Stimulated activated CD4-positive, alpha-beta T cell treated with anti-CD3 and anti-CD28 coated beads, TNF-alpha, amount 100 ng/mL, for 48 hours (primary cell): ENCODE measurements at places on chromosomes 1 and 21.

DNA sequence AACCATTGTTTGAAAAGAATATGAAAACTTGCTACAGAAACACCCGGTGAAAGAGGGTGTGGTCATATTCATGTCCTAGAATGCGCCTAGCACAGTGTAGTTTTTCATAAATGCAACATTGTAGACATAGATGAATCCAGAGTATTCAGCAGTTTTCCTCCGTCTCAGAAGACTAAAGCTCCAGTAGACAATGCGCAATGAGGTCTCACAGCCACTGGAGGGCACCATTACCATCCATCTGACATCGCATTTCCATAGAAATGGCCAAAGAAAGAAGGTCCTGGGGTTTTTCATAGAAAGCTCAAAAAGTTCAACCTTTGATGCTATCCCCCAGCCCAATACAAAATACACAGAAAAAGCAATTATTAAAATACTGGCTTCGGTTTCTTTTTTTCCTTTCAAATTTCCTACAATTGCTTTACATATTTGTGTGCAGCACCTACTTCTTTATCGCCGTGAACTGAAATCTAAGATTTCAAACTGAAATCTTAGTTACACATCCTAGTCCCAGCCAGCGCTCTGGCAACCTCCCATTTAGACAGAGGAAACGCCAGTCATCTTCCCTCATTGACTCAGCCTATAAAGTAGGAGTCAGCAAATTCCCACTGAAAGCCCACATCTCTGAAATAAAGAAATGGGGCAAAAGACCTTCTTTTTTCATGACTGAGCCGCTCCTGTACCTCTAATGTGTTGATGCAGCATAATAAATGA is 3.9 kb upstream of the CD58 start:
- DNase-seq = no peak

DNA sequence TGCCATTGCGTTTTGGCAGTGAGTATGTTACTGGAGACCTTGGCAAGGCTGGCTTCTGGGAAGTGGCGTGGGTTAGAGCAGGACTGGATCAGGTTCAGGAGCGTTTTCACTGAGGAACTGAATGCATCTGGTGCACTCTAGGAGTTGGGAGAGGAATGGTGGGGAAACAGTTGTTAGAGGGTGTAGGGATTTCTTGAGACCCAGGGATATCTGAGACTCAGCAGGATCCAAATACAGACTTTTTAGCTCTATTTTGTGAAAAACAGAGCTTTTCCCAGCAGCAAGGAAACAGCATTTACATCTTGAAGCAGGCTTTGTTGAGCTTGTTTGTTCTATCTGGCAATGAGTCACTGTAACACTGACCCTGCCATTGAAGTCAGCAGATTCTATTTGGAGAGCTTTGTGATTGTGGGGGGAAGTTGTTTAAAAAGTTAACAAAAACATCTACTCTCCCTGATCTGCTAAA is 56.9 kb upstream of the NRIP1 start:
- DNase-seq = no peak

DNA sequence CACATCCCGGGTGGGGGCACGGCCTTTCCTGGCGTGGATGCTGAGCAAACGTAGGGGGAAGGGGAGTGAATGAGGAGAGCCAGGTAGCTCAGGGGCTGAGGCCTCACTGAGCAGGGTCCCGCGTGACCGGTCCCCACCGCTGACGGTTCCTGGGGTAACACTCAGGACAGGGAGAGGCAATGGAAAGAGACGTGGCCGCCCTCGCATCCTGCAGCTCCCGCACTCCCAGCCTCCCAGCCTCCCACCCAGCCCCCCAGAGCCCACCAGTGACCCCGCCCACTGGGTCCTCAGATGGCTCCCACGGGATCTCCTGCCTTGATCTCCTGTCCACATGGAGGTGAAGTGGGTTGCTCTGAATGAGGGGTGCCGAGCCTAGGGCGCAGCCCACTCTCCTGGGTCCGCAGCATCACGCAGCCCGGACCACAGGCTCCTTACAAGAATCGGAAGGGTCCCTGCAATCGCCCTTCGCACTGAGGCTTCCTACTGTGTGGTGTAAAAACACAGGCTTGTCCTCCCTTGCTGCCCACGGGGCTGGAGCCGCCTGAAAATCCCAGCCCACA is 2.4 kb downstream of the TSPEAR start:
- no peak for DNase-seq

DNA sequence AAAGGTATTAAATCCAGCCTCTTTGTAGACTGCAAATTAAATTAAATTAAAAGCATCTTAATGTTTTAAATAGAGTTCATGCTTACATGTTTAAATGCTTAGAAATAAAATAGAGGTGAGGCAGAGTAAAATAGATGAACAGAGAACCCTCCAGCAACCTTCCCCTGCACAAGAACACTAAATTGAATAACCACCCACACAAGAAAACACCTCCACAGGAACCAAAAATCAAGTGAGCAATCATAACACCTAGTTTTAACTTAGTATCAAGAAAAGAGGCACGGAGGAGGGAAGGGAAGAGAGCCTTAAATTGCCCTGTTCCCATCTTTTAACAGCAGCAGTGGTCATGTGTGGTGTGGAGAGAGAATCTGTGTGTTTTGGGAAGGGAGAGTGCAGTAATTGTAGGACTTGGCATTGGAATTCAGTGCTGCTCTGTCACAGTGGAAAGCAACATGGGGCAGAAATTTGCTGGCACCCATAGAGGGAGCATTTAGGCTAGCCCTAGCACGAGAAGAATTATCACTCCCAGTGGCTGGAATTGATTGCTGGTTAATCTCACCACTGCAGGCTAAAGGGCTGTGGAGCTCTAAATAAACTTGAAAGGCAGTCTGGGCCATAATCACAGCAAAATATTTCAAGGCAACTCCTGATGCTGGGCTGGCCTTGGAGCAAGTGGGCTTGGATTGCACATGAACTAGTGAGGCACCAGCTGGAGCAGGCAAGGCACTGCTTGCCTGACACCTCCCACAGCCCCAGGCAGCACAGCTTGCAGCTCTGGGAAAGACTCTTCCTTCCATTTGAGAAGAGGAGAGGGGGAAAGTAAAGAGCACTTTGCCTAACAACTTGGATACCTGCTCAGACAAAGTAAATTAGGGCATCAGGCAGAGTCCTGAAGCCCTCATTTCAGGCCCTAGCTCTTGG is 1478.8 kb downstream of the NCAM2 start:
- DNase-seq = no peak

- DNase-seq = no peak
Measured at GRCh38 chr21:21247424-21247823, 249.2 kb downstream of the NCAM2 start.

GRCh38 chr1:71093938-71094337 is 13.1 kb upstream of the ZRANB2 start:
- no peak for DNase-seq

DNA sequence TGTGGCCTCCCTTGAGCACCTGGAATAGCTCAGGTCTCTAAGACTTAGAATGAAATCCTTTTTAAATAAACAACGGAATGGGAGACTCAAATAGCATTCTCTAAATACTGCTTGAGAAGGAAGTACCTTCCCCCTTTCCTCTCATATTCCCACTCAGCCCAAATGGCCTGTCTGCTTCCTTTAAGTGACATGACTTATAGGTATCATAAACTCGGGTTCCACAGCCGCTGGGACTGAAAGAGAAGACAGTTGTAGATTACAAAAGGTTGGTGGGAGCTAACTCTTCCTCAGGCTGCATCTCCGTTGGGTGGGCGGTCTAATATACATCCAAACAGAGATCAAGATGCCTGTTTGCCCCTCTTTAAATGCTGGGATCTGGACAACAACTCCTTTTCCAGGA is 1.2 kb upstream of the HMCN1 start:
- DNase-seq = no peak

- no peak for DNase-seq
Measured at GRCh38 chr1:151145304-151146071, 943 bp downstream of the SEMA6C start.

- no peak for DNase-seq
Measured at GRCh38 chr1:236024641-236025040, 40.2 kb downstream of the NID1 start.

GRCh38 chr1:198922638-198923430 is 284.0 kb downstream of the PTPRC start:
- DNase-seq = no peak

DNA sequence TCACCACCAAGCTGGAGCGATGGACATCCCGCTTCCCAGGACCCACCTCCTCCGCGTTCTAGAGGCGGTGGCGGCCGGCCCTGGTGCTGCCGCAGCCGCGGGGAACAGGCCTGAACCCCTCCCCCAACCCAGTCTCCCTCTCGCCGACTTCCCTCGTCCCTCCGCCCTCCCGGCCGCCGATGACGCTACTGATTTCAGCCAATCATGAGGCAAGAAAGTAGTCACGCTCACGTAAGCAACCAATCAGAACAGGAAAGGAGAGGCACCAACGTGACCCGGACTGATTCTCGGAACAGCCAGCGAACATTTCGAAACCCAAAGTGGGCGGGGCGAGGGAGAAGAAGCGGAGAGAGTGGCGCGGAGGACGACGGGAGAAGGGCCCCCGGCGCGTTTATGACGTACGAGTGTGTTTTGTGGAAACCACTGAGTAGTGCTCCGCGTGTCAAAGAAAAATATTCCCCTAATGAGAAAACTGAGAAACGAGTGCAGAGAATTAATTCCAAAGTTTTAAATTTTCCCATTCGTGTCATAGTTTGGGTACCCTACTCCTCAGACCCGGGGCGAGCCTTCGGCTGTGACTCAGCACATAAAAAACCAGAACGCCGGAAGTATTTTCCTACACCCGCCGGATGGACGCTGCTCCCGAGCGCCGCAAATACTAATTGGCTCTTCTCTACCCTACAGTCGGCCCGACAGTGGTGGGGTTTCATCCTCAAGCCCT is at the start of gene NRDC:
NRDC (minus strand) TSS at position 112 of the 721 bp plus-strand sequence. CDS start 112 bp downstream, outside the sequence.
- peak; percentile 99 for DNase-seq

- DNase-seq = no peak
Measured at GRCh38 chr1:184480736-184481135, 93.9 kb downstream of the C1orf21 start.

- no peak for DNase-seq
Measured at GRCh38 chr1:175307160-175307559, 114.6 kb upstream of the KIAA0040 start.

GRCh38 chr21:45219517-45219916 is 68.2 kb downstream of the POFUT2 start:
- DNase-seq = no peak

DNA sequence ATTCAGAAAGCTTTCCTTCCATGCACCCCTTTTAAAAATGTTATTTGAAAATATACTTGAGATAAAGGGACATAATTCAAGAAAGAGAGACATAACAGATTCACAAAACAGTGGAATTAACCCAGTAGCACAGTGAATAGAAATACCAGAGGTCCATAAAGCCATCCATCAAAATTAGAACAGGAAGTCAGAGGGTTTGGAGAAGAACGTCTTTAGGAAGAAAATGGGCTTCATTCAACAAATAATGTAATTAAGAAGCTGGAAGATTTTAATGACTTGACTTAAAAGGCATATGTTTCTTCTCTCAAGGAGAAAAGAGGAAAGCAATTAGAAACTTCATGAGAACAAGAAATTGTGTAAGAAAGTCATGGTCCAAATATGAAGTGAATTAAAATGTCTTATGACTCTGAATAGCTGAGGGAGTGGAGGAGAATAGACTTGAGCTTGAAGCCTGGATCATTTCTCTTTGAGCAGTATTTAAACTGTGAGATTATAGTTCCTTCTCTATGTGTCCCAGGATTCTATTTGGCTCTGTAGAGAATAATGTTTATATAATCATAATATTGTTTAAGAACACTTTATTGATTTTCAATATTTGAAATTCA is 7.9 kb upstream of the HCRTR1 start:
- DNase-seq = no peak

GRCh38 chr1:181150842-181151241 is 62.3 kb downstream of the IER5 start:
- DNase-seq = no peak

GRCh38 chr1:41277371-41277975 is 35.4 kb upstream of the SCMH1 start:
- DNase-seq = no peak

DNA sequence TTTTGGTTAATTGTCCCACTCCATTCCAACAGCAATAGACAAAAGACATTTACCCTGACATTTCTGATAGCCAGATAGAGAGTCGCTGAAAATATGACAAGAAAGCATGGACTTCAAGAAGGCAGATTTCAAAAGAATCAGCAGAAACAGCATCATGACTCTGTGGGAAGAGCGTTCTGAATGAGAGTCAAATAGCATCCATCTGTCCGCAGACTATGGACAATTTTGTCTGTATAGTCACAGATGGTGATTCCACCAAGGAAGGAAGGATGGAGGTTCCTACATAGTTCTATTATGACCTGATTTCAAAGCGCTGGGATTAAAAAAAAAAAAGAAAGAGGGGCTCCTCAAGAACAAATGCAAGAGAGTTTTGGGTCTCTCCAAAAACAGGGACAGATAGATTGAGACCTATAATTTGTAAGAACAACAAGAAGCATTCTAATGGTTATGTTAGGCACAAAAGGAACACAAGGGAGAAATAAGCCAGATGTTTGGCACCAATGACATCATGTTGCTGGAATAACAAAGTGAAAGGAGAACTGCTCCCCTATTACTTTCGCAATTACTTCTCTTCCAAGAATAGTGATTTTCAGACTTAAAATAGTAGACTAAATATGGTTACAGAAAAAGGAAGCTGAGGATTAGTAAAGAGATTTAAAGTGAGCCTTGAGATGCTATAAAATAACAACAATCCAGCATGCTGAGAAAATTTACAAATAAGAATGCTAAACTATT is 28.5 kb downstream of the NIBAN1 start:
- DNase-seq = no peak

GRCh38 chr1:185610954-185611353 is 123.2 kb upstream of the HMCN1 start:
- DNase-seq = no peak

DNA sequence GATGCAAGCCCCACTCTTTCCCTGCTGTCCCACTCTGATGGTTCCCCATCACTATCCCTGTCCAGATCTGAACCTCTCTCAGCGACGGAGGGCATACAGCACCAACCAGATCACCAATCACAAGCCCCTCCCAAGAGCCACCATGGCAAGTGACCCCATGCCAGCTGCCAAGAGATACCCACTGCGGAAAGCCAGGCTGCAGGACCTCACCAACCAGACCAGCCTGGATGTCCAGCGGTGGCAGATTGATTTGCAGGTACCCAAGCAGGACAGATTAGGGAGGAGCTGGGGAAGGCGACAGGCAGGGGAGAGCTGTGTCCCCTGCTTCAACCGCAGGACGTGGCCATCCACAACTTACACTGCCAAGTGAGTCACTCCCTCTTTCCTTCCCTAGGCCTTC is 46.9 kb downstream of the VWA5B1 start:
- DNase-seq = no peak

- DNase-seq = no peak
Measured at GRCh38 chr21:17264182-17264581, 248.7 kb upstream of the CXADR start.

GRCh38 chr1:244065960-244066388 is 14.9 kb downstream of the ZBTB18 start:
- DNase-seq = no peak

GRCh38 chr1:185315445-185316071 is 1.5 kb downstream of the IVNS1ABP start:
- DNase-seq = no peak

- no peak for DNase-seq
Measured at GRCh38 chr1:7375329-7375728, 395.8 kb upstream of the VAMP3 start.
